AG04450 (cell line): ENCODE measurements at places on chromosomes 1 and 21.

GRCh38 chr1:14794906-14795305, 196.4 kb downstream of the KAZN start:
- DNase-seq = no peak

DNA sequence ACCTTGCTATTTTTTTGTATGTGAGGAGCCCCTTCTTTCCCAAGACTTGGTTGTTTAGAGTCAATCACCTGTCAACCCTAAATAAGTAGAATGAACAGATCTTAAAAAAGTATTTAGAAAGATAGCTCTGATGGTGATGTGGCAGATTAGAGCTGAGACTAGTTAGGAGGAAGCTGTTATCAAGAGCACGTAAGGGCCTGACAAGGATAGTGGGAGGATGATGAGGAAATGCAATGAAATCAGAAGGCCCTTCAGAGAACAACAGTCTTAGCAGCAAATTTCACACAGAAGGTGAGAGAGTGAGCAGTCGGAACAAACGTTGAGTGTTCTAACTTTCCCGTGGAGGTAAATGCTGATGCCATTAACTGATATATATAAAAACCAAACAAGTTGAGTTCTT, 15.9 kb upstream of the S1PR1 start:
- no peak for DNase-seq

DNA sequence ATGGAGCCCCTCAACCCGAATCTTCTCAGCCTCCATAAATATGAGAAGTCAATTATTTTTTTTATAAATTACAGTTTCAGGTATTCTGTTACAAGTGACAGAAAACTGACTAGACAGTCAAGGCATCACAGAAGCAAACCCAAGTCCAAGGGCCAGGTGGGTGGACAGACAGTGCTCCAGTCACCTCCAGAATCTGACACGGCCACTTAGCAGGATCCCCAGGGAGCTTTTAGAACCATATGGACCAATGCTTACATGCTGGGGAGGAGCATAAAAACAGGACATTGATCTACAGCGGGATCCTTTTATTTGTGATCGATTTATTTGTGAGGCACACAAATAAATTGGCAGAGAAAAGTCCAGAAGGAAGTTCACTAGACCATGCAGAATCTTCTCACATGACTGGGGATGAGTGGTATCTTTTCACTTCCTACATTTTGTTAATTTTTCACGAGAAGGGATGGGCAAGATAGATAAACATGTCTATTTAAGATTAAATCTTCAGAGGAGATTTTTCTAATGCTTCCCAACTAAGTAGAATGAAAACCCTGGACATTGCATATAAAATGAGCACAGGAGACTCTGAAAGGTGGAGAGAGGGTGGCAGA, 15.0 kb downstream of the ZNF496 start:
- no peak for DNase-seq

- no peak for DNase-seq
Measured at GRCh38 chr1:183816110-183816509, 11.2 kb downstream of the RGL1 start.

DNA sequence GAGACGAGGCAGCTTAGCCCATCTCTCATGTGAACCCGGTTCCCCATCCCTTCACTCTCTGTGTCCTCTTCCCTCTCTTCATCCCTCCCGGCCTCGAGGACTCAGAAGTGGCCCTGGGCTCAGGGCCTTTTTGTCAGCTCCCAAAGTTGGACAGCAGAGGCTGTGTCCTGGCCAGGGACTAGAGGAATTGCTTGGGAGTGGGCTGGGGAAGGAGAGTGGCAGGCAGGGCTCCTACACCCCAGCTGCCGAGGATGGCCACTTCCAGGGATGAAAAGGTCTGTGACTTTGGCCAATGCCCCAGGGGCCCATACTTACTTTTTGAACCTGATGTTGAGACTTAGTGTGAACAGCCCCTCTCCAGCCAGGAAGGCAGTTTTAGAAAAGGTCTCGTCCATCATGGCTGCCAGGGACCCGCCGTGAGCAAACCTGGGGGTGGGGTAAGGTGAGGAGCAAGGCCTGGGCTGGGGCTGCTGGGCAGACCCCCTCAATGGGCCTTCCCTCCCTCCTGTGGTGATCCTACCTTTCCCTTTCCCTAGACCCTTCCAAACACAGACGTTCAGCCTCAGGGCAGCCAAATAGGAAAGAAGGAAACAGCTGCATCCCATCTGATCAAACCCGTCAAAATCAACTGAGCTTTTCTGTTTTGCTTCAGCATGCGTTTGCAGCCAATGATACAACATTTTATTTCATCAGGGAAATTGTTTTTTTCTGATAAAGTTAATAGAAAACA, 5.5 kb downstream of the THEM5 start:
- DNase-seq = no peak

- DNase-seq = no peak
Measured at GRCh38 chr1:92698932-92699331, 86.0 kb downstream of the EVI5 start.

DNA sequence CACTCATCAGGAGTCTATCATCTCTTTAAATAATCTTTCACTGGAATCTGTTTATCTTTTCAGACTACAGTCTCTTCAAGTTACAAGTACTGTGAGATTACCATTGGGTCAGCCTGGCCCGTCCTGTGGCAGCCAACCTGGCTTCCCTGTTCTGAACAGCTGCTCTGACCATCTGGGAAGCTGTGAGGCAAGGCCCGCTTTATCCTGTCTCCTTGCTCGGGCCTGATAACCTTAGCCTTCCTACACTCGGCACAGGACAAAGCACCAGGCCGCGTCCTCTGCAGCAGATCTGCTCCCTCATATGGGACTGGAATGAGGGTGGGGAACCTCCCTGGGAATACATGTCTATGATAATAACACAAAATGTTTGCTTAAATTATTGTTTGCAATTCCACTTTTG, 113.3 kb downstream of the PTPN14 start:
- DNase-seq = no peak

- DNase-seq = no peak
Measured at GRCh38 chr1:168567007-168567406, 9.4 kb upstream of the XCL1 start.

- DNase-seq = no peak
Measured at GRCh38 chr1:221706876-221707582, 34.9 kb downstream of the DUSP10 start.

DNA sequence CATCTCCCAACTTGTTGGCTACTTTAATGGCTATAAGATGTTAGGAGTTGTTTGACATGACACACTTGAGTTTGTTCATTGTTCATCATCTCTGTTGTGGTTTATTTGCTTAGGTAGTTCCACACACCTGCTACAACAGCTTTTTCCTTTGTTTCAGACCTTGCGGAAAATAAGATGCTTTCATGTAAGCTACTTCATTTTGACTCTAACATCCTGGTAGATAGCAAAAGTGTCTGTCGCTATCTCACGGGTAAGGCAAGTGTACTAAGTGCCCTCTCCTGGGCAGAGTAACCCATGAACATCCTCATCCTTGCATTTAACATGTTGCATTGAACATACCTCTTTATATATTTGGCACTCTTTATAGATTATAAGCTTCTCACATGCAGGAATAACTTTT, 1.6 kb upstream of the OR10T2 start:
- no peak for DNase-seq

DNA sequence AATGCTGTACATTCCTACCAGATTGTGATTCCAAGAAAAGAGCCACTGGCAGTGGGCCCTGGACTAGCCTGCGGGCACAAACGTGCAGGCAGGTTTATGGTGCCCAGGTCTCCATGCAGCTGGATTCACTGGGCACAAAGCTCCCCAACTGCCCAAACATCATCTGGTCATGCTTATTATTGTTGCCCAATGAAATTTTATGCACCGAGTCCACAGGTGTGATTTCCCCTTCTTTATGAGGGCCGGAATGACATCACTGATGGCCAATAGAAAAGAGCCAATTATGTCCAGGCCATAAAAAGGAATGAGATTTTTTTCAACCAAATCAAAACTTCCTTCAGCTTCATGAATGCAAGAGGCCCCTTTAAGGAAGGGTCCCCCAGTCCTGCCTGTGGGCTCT, 66.2 kb downstream of the ERI3 start:
- no peak for DNase-seq
